ENCODE measurements at places on chromosomes 1 and 21.
A peak's percentile ranks its signal among the peaks of the same experiment; 100 is the strongest.

DNA sequence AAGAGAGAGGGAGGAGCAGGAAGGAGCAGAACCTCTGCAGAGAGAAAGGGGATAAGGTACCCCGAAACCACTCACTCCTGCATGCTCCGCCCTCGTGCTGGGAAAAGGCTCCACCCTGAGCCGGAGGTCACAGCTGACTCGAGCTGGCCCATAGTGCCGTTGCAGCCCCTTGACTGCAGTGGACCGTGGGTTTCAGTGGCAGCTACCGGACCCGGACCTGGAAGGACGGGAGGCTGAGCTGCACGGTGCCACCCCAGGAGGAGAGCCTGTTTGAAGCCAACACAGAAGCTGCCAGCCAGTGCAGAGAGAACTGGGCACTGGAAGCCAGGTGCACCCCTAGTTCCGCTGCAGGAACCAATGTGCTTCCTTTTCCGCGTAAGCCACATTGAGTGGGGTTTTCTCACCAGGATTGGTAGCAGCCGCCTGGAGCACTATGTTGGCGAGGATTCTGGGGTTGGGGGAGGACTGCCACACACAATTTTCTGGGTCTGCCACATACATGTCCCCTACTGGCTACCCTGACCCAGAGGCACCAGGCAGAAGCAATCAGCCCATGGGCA is 83.3 kb downstream of the FBXO2 start:
- DNase-seq: no peak

DNA sequence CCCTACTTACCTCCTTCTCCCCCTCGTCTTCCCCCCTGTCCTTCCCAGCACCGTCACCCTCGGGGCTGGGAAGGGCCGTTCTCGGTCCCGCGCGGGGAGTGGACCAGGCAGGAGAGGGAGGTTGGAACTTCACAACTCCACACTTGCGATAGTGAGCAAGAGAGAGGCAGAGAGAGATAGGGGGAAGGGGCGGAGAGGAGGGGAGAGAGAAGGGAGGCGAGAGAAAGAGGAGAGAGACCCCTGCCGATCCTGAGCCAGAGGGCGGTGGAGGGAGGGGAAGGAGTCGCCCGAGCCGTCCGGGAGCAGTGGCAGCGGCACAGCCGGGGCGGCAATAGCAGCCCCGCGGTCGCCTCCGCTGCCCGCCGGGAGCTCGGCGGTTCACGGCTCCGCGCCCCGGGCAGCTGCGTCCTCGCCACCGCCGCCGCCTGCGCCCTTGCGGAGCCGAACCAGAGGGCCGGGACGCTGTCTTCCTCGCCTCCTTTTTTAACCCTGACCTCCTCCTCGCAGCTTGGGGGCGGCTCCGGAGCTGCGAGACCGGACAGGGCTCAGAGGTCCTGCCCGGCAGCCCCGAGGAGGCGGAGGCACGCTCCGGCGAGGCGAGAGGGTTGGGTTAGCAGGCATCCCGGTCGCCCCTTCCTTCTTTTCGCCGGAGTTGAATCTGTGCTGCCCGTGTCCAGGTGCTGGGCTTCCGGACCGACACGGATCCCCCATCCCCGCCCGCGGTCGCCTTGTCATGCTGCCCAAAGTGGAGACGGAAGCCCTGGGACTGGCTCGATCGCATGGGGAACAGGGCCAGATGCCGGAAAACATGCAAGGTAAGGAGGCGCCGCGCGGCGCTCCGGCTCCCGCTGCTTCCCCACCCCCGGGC is 11.7 kb downstream of the NR5A2 start:
- no peak for DNase-seq

DNA sequence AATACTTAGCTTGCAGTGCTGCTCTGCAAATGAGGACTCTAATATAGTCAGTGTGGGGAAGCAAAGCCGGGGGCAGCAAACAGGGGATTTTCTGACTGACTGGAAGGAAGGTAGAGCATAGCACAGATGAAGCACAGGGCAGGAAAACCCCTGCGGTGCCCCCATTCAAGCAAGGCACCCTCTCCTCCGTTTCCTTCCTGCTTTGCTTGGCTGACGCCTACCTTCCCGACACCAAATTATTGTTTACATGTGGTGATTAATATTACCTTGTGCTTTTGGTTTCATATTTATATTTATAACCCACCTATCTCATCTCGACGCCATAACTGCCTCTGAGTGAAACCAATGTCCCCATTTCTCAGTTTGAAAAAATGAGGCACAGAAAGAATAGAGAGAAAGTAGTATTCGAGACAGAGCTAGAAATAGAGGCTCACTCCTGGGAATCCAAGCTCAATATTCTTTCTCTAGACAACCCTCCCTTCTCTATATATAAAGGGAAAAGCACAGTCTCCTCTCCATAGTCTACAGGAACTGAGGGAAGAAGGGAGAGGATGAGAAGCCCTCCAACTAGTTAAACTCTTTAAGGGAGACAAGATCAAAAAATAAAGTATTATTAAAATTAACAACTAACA is 41.3 kb downstream of the PIK3C2B start:
- DNase-seq: peak; percentile 85

- DNase-seq: no peak
Measured at GRCh38 chr1:29508458-29509107, 272.3 kb downstream of the PTPRU start.

DNA sequence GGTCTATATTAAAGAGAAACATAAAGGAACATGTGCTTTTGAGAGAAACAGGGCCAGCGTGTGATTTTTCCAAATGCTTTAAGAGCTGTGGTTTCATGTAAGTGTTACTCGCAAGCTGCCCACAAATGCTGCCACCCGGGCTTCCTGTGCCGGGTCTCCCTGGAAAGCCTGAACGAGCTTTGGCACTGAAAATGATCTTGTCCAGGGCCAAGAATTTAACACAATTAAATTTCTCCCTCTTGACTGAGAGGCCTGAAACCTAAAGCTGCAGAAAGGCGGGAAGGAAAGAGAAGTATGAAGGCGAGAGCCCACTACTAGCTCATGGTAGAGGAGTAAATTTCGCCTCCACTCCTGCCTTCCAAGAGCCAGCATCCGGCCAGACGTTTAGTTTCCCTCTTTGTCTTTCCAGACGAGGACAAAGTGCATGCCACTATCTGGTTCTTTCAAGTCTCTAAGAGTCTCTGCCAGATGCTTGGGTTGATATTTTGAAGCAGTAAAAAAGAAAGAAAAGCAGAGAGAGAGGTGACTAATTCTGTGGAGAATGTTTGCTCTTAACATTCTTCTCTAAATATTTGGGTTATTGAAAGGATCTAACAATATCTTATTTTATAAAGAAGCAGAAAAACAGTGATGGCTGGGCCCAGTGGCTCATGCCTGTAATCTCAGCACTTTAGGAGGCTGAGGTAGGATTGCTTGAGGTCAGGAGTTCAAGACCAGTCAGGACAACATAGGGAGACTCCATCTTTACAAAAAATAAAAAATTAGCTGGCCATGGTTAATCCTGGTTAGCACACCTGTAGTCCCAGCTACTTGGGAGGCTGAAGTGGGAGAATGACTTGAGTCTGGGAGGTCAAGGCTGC is 100.0 kb upstream of the HNRNPU start:
- peak; percentile 6 for DNase-seq

DNA sequence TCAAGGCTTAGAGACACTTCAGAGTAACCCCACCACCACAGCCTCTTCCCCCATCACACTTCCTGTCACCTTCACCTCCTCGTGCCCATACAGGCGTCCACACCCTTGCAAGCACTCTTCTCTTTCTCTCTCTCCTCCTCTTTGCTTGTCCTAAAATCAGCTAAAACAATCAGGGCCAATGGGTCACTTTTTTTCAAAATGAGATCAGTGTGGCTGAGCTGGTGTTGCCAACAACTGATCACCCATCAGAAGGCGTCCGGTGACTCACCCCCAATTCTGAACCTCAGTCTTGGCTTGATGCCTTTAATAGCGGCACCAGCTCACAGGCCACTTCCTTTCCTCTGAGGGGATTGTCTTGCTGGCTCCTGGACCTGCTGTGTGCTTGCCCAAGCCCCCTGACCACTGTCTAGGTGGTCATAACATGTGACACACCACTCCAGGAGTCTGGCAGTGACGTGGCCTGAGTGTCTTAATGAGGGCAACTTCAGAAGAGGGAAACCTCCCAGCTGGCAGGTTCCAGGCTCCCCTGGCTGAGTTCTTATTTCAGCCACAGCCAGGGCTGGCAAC is 1.6 kb downstream of the DRAXIN start:
- DNase-seq: peak; percentile 60

- no peak for DNase-seq
Measured at GRCh38 chr1:114695430-114696058, at the start of gene AMPD1. AMPD1 (minus strand) TSS chr1:114695546; CDS start chr1:114695471, 75 bp downstream.

DNA sequence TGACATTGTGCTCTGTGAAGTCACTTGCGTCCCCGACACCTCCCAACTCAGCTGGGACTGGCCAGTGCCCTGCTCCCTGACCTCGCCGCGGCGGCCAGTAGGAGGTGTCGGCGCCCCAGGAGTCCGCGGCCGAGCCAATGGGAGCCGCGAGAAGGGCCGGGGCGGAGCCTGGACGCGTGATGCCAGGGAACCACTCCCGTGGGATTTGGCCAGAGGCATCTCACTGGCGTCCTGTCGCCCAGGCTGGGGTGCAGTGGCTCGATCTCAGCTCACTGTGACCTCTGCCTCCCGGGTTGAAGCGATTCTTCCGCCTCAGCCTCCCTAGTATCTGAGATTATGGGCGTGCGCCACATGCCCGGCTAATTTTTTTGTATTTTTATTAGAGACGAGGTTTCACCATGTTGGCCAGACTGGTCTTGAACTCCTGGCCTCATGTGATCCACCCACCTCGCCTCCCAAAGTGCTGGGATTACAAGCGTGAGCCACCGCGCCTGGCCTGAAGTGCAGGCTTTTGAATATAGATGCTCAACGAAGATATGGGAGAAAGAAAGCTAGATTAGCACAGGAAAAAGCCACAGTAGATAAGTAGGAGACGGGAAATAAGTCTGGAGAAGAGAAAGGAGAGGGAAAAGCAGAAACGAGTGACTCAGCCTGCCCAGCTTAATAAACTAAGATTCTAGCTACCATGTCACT is 38.0 kb downstream of the ZBTB8OS start:
- DNase-seq: peak; percentile 30
